ENCODE measurements at places on chromosomes 4 and X. TPM values are rescaled to one million over a fixed set of nuclear protein-coding genes. Genes with fewer than 3 reads are reported as not detected.

SPANXA1 gene
- not detected for total RNA-seq

ZNF732 gene
- 0.44 TPM for total RNA-seq

SPANXC gene
- not detected for total RNA-seq

ZXDA gene
- total RNA-seq = 6.7 TPM

PALLD gene
- total RNA-seq = 239 TPM

DNA sequence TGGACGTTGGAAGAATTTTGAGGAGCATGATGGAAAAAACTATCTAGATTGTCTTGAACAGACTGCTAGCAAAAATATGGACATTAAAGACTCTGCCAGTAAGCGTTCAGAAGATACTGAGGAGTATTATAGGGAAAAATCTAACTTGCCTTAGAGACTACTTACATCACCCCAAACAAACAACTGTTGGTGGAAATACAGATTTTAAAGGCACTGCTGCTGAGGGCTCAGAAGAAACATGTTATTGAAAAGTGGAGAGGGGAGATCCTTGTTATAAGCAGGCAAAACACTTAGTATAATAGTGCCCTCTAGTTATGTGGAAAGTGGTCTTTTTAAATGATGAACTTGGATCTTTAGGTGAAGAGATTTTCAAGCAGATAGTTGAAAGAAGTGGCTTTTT is 29.2 kb downstream of the MAD2L1 start:
- no peak for DNase-seq

DNA sequence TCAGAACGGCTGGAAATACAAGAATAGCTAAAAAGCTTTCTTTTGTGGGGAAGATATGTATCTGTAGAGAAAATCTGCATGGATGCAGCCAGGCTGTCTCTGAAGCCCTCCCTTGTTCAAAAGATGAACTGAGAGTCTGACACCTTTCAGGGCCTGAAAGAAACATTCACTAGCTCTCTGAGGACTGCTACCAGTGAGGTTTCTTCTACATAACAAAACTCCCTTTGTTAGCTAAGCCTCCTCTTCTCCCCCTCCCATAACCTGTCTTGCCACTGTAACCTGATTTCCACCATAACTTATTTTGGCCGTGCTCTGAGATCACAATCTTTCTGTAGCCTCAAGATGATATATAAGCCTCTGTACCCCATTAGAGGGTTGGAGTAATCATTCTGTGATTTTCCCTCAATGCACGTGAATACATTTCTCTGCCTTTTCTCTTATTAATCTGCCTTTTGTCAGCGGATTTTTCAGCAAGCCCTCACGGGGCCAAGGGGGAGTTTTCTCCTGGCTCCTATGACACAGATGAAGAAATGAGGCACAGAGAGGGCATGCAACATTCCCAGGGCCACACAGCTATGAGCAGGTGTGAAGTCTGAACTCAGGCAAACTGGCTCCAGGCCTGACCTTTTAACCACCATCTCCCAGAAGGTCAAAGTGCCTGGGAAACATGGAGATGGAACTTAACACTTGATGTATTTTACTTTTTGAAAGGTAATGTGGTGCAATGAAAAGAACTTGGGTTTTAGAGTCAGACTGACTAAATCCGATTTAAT is 161.6 kb upstream of the PRDX4 start:
- no peak for DNase-seq

GRCh38 chr4:139188648-139189416 is 11.8 kb upstream of the ELF2 start:
- no peak for DNase-seq

GRCh38 chr4:118749347-118749988 is 64.3 kb downstream of the METTL14 start:
- DNase-seq = no peak

- DNase-seq = no peak
Measured at GRCh38 chr4:119105605-119106004, 30.0 kb upstream of the MYOZ2 start.

DNA sequence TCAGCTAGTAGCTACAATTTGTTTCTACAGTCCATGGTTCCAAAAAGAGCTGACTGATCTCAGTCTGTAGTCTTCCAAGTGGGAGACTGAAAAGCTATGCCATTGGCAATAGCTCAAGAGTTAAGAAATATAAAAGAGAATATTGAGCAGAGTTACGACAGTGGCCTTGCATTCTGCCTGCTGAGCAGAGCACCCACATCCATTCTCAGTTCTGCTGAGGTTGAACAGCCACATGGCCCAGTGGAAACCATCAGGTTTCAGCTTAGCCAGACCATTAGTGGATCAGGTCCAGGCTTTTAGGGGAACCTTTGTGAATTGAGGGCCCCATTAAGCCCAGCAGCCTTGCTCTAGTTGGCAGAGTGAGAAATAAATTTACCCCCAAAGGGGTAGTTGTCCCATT is 28.1 kb downstream of the ZNF81 start:
- DNase-seq = no peak

- no peak for DNase-seq
Measured at GRCh38 chr4:1288786-1289185, 905 bp upstream of the MAEA start.

DNA sequence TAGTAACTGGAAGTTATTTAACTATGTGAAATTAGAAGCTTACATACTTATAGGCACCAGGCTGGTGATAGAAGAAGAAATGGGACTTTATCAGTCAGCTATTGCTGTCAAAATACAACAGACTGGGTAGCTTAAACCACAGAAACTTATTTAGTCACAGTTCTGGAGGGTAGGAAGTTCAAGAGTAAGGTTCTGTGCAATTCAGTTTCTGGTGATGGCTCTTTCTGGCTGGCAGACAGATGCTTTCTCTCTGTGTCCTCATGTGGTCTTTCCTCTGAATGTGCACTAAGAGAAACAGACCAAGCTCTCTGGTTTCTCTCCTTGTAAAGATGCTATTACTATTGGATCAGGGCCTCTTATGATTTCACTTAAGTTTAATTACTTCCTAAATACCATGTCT is 92.1 kb upstream of the ANKRD50 start:
- no peak for DNase-seq

DNA sequence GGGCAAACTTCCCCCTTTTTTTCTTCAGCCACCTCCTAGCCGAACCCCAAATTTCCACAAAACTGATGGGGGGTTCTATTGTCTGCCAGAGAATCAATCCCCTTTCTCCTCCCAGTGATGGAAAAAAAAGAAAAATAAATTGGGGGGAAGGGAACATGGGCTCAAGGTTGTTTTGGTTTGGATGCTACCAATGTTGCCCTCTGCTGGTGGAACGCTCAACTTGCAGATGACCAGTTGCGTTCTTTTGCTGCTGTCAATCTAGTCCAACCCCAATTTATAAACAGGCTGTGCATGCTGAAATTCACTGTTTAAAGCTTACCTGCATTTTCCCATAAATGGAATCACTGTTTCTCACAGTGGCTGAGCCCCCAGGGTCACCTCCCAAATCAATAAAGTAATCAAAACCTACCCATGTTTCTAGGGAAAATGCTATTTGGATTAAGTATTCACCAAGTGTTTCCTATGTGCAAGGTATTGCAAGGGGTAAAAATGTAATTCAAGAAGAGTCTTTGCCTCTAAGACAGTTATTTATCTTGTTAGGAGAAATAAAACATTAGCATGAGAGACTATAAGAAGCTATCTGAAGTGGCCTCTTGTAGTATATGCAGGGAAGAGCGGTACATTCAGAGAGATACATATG is 116.7 kb upstream of the TMEM164 start:
- DNase-seq = no peak

- no peak for DNase-seq
Measured at GRCh38 chr4:122584519-122584918, 36.3 kb downstream of the IL21 start.

Data from ureter (tissue), 1 donor.